ENCODE measurements at places on chromosomes 13 and 19.

- DNase-seq, result no peak
These were observed 20.3 kb downstream of the LYL1 start for GRCh38 chr19:13082192-13083007.

DNA sequence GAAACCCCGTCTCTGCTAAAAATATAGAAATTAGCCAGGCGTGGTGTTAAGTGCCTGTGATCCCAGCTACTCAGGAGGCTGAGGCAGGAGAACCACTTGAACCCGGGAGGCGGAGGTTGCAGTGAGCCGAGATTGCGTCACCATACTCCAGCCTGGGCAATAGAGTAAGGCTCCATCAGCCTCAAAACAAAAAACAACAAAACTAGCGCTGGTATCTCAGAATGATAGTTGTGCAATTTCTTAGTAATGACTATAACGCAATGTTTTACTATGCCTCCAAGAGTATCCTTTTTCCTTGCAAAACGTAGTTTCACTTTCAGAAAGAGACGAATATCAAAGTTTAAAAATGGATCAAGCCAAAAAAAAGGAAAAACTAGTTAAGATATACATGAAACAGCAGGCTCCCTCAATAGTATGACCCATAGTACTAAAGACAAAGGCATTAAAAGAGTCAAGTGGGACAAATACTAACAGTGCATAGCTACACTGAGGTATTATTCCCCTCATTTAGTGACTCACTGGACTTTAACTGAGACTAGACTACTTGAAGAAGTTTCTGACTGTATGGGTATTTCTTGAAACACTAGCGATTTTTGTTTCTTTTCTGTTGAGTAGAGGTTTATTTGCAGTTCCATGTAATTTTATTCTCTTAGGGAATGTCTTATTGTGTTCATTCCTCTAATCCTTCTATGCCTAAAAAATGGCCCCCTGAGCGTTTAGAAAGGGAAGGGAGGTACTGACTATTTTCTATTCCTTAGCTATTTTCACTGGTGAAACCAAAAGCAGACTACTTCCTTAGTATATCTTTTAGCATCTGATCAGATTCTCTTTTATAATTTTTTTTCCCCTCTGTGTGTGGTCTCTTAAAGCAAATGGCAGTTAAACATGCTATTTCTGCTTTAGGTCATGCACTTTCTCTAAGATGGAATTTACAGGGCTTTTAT, 10.4 kb upstream of the ITM2B start:
- DNase-seq, result no peak

DNA sequence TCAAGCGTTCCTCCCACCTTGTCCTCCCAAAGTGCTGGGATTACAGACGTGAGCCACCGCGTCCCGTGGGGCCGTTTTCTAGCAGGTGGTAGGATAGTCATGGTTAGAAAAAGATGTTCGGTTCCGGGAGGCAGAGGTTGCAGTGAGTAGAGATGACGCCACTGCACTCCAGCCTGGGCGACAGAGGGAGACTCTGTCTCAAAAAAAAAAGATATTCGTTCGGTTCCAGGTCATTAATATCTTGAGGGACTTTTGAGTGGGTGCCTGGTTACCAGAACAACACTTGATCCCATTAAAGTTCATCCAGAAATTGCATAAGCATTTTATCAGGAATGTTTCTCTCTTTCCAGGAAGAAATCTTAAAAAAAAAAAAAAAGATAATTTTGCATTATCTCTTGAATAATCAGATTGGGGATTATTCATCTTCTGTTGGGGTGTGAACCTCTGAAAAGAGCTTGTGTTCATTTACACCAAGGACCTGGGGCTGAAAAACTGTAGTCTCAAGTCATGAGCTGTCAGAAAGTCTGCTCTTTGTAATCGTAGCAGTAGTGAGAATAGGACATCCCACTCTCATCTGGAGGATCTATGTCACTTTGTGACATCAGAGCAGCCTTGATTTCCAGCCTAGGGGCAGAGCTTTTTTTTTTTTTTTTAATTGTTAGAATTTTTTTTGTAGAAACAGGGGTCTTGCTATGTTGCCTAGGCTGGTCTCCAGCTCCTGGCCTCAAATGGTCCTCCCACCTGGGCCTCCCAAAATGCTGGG, 1.0 kb upstream of the ETHE1 start:
- no peak for DNase-seq

- DNase-seq, result no peak
These were observed 722 bp downstream of the COLGALT1 start for GRCh38 chr19:17555929-17556813.

- DNase-seq, result no peak
These were observed at the start of gene PPP1R13L for GRCh38 chr19:45404557-45405434. TSS of gene PPP1R13L (minus strand) at chr19:45405069. CDS start at chr19:45398318, 6,751 bp downstream.
